ENCODE measurements at places on chromosomes 2 and 18.

DNA sequence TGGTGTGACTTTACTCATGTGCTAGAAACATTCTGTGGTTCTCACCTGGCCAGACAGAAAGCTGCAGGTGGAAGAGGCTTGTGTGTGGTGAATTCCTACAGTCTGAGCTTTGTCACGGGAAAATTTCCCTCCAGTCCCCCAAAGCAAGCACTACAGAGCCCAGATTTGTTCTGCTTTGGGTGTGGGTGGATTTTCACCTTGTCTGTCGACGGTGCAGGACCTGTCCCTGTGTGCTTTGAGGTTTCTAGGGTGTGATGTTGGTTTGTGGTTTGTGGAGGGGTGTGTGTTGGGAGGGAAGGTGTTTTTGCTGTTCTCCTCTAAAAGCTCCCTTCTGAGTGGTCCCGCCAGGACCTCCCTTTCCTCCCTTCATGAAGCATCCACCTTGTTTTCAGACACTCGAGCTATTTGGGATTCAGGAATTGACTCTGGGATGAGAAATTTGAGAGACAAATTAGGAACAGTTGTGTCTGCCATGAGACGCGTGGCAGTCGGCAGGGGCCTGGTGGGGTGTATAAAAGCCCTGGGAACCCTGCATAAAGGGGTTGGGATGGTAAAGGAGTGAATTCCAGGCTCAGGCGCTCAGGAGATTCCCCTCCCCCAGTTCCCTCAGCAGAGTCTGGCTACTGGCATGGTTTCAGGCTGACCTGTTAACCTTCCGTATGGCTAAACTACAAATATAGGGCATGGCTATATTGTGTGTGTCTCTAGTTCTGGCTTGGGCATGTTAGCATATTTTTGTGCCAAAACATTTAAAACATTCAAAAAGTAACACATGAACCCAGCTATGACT is 65.5 kb downstream of the DGKD start:
- DNase-seq = no peak

- DNase-seq = no peak
Measured at GRCh38 chr18:3461704-3462103, 11.7 kb downstream of the TGIF1 start.

GRCh38 chr2:128404709-128405466 is 86.2 kb upstream of the HS6ST1 start:
- DNase-seq = no peak

DNA sequence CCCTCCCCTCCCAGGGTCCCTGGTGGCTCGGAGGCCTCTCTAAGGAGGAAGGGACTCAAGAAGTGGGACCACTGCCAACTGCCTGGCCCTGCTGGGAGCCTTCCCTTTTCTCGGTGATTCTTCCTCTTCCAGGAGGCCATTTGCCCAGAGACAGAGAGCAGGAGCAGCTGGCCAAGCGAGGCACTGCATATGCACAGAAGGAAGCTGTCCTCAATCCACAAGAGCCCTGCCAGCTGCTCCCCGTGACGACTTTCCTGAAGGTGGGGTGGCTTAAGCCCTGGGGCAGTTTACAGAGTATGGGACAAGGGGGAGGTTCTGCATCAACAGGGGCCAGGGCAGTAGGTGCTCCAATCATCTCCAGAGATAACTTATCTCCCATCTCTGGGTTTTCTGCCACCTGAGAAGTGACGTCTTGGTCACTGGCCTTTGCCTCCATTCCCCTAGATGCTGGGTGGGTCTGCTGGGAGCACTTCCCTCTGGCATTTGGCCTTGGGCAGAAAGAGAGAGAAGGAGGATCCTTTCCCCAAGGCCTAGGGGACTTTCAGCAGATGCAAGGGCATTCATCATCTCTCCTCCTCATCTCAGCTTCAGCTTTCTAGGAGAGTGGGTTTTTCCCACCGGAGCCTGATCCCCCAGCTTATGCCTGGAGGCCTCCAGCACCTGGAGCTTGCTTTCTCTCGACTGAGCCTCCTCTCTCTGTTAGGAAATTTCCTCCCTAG is 28.5 kb downstream of the CIB4 start:
- peak; percentile 16 for DNase-seq

DNA sequence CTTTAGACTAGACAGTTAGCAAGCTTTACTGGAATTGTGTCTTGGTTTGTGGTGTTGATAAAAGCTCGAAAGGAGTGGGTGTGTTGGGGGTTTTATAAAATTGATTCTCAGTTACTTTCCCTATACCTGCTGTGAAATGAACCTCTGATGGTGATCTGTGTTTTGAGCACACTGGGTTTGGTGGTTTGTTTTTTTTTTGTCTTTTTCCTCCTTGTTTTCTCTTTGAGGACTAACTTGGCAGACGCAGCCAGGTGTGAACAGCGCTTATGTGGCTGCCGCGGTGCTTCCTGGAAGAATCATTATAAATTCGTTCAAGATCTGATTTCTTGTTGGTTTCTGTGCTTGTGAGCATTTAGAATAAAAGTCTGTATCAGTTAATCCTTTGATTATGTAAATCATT is 28.5 kb downstream of the GRHL1 start:
- no peak for DNase-seq

GRCh38 chr2:85753035-85753524 is 711 bp upstream of the ATOH8 start:
- no peak for DNase-seq

GRCh38 chr2:76953733-76954347 is 568.3 kb downstream of the LRRTM4 start:
- peak; percentile 48 for DNase-seq

DNA sequence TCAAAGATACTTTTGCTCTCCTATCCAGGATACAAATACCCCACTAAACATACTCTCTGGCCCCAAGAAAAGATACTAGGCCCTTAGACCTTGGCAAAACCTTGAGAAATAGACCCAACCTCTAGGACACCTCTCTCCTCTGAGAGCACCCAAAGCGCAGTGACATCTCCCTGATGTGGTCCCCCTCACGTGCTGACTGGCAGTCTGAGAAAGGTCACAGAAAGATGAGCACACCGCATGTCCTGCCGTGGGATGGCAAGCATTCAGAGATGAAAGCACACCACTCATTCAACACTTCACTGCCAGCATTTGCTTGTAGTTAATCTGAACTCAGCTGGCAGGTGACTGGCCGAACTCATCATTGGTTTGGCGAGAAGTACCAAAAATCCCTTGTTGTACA is 6.1 kb upstream of the TBC1D8 start:
- DNase-seq = no peak

DNA sequence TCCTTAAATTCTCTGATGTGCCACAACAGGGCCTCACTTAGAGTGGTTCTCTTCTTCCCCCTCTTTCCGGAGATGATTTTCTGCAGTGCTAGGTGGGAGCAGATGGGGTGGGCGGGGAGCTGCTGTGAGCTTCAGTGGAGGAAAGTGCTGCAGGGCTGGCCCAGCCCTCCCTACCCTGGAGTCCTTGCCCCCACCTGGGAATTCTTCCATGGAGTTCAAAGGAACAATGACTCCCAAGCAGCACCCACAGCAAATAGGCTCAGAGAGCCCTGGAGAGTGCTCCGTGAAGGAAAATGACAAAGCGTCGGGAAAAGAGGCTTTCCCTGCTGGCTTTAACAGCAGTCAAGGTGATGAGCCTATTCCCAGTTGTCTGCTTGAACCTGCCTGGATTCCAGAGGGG is 28.8 kb downstream of the LOXHD1 start:
- DNase-seq = no peak

DNA sequence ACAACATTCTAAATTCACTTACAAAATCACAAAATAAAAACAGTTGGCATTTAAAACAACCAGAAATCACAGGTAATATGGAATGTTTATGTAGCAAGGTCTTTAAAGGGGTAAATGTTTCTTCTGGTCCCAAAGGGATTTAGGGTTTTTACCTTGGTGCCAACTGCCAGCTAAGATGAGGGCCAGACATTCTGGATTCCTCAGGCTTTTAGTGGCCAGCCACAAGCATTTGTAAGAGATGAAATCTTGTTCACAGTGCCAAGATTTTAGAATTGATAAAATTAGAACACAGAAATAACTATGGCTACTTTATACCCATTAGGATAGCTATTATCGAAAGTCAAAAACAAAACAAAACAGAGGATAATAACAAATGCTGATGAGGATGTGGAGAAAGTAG is 60.4 kb upstream of the CDKL4 start:
- DNase-seq = no peak

GRCh38 chr18:59718108-59718463 is 20.9 kb upstream of the CCBE1 start:
- no peak for DNase-seq

DNA sequence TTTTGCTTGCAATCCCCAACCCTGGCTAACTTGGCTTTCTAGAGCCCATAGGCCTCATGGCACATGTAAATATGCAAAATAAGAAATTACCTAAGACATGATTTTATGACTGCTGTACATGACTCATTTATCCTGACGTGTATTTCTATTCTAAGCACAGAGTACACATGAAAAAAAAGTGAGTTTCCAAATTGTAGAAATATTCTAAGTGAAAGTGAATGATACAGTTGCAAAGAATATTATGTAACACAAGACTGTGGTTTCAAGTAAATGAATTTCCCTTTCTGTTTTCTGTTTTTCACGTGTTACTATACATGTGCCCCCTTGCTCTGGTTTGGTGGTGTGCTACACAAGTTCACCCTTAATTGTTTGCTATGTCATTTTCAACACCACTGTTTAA is 162.4 kb downstream of the LRP1B start:
- DNase-seq = peak; percentile 13

GRCh38 chr2:48124592-48124991 is 218.3 kb upstream of the FBXO11 start:
- no peak for DNase-seq

GRCh38 chr2:147222506-147222905 is 622.3 kb upstream of the ACVR2A start:
- no peak for DNase-seq

DNA sequence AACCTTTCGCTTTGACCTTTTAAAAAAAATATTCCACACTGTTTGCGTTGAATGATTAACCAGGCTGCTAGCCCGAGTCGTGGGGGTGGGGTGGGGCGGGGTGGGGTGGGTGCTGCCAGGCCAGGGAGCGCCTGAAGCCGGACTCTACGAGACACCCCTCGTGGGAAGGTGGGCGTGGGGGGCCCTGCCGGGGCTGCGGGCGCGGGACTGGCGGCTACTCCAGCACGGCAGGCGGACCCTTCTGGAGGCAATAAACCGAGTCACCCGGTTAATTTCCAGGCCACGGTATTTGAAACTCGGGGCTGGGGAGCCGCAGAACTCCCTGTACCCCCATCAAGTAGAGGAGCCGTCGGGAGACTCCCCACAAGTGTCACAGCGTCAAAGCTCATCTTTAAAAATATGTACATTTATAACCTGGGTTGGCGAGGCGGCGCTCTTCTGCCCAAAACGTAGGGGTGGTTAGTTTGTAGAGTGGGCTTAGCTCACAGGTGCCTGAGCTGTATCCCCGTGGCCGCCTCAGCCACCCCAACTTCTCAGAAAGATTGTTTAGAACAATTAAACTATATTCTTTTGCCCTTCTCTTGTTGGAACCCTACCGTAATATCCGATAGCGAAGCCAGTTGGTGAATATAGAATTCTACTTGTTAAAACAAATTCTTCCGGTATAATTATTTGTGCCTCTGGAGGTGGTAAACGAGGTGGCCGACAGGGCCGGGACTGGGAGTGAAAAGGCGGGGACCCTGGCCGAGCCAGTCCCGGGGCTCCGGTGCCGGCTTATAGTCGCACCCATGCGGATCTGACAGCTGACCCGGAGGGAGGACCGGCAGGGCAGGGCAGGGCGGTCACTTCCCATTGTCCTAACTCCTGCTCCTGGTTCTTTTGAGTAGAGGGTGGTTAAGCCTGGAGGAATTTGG is 1.4 kb downstream of the B3GNT2 start:
- peak; percentile 45 for DNase-seq

- peak; percentile 74 for DNase-seq
Measured at GRCh38 chr2:111930875-111931274, 32.5 kb downstream of the MERTK start.

GRCh38 chr2:136957044-136957443 is 191.7 kb downstream of the THSD7B start:
- DNase-seq = no peak

- no peak for DNase-seq
Measured at GRCh38 chr2:167487728-167488127, 599.4 kb downstream of the XIRP2 start.

DNA sequence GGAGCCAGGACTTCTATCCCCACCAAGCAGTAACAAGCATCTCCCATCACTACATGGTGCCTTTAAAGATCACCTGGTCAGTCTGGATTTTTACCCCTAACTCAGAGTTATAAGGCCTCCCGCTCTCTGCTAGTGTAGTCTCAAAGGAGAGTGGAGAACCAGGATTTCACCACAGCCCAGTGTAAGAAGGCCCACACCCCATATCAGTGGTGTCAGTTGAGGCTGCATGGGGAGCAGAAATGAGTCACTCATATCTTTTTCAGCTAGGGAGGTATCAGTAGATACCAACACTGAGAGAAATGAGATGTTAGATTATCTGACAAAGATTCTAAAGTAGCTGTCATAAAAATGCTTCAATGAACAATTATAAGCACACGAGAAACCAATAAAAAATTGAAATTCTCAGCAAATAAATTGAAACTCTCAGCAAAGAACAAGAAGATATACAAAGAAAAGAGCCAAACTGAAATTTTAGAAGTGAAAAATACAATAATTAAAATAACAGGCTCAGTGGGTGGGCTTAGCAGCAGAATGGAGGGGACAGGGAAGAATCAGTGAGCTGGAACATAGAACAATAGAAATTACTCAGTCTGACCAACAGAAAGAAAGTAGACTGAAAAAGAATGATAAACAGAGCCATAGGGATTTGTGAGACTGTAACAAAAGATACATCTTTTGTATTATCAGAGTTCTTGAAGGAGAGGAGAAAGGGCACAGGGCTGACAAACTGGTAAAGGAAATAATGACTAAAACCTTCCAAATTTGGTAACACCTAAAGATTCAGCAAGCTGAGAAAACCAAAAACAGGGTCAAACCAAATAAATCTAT is 257.7 kb downstream of the ANAPC1 start:
- DNase-seq = no peak

GRCh38 chr2:58900246-58901027 is 659.3 kb upstream of the FANCL start:
- DNase-seq = peak; percentile 5

DNA sequence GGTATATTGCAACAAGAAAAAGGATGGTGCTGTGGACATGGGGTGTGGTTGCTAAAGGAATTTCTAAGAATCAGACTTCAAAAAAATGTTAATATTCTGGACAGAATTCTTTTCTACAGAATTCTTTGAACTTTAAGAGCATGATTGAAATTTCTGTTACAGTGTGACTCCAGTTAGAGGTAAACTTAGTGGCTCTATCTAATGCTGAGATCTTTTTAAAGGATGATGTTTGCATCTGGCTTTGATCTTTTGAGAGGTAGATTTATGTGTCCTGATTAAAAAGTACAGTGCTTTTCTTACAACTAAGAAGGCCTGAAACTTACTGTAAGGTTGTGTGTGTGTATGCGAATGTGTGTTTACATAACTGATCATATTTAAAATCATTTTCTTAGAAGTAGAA is 25.4 kb downstream of the NCK2 start:
- DNase-seq = no peak

- DNase-seq = peak; percentile 88
Measured at GRCh38 chr18:379681-380330, 112.0 kb upstream of the THOC1 start.

- DNase-seq = peak; percentile 52
Measured at GRCh38 chr2:127197475-127198385, 22.4 kb downstream of the CYP27C1 start.

Measured in suppressor macrophage treated with lipopolysaccharide for 4 hours (primary cell).